ENCODE measurements at places on chromosomes 3 and 15.
A peak's percentile ranks its signal among the peaks of the same experiment; 100 is the strongest.

DNA sequence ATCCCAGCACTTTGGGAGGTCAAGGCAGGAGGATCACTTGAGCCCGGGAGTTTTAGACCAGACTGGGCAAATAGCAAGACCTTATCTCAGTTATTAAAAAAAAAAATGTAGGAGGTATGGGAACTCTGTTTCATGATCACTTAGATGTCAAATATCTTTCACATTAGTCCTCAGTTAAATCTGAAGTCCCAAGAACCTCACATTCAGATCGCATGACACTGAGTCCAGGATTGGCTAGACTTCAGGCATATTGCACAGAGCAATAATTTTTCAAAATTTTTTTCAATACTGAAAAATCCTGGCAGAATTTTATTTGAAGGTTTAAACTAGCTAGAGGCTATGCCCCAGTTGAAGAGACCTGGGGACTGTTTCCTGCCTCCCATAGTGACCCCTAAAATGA is 56.3 kb upstream of the ZNF148 start:
- DNase-seq, result no peak

DNA sequence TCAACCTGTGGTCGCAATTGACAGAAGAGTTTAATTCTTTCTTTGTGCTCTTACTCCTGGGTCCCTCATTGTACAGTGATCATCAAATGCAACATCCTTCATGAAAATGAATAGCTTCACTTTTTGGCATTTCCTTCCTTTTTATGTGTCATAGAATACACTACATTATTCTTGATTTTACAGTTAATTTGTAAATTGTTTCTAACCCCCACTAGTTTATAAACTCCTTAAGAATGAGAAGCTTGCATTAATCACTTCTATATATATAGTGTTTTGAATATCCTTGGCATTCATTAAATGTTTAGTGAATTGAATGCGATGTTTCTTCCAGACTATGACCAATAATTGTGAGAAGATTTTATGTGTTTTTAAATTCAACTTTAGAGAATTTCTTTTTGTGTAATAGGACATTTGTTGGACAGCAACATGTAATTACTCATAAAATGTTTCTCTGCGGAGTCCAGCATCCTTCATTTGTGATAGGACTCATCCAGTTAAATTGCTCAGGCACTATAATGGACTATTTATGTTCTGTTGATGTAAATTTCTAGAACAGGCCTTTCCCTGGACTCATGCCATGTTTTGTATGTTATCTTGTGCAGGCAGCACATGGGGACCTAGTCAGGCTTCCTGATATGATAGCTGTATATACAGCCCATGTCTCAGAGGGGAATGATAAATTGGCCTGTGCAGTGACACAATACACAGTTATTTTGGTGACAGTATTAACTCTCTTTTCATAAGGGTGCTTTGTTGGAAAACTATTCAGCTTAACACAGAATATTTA is 51.3 kb downstream of the MBNL1 start:
- DNase-seq, result peak; percentile 48

DNA sequence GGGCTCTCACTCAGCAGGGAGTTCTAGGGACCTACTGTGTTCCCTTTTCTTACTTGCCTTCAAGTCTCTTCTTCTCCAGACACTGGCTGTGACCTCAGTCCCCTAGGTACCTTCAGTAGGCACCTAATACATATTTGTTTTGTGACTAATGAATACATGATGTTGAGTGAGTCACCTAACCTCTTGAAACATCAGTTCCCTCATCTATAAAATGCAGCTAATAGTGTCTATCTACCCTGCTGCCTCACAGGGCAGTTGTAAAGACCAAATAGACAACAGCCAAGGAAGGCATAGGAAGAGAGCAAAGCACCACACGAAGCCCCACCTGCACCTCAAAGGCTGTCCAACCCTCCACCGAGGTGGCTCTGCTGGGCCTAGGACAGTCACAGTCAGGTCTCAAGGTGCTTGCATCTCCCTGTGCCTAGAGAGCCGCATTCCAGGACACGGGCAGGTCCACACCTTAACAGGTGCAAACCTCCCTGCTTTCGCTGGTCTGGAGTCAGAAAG is 29.1 kb downstream of the DAPK2 start:
- DNase-seq, result no peak

DNA sequence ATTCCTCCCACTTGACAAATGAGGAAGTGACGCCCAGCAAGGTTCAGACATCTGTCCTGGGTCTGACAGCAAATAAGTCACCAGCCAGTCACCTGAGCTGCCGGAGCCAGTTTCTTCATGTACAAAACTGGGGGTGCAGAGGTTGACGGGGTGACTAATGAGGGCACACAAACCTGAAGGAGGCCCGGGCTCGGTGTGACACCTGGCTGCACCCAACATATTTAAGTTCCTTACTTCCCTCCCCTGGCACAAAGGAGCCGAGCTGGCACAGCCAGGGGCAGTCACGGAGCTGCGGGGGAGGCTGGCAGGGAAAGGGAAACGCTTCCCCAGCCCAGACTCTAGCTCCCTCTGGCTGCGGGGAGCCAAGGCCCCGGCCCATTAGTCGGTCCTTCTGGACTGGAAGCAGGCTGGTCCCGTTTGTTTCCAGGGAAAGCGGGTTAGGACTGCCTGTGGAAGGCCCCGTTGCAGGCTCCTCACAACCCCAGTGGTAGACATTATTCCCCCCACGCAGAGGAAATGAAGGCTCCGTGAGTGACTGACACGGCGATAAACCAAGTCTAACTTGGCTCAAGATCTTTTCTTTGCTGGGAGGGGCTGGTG is 2.3 kb downstream of the FBXL22 start:
- DNase-seq, result peak; percentile 82

DNA sequence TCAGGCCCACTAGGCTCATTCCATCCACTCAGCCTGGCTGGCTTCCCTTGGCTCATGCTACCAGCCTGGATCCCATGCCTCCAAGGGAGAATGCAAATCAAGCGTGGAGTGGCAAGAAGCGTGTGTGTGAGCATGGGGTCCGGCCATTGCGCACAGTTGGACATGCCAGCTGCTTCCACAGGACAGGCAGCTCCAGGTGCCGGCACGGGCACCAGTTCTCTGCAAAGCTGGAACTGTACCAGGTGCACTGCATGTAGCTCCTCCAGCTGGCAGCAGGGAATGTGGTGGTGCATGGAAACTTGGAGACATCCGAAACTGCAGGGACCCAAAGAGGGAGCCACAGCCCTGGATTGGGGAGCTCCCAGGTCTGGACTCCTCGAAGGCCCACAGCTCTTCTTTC is 449.8 kb downstream of the EPHA6 start:
- no peak for DNase-seq

- no peak for DNase-seq
These were observed 19.9 kb upstream of the DPH6 start for GRCh38 chr15:35565901-35566300.

DNA sequence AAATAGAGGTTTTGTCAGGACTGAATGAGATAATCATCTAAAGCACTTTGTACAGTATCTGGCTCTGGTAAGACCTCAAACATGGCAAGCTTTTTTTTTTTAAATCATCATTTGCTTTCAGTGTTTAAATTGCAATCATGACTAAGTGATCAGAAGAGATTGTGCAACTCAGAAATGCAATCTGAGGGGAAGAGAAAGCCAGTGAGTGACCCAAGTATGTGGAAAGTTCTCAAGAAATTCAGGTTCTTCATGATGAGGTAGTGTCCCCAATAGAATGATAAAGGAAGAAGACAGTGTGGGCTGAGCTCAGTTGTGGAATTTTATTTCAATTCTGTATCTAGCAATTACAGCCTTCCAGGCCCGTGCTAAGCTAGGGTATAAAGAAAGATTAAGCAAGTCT is 132.2 kb upstream of the TBC1D5 start:
- DNase-seq, result no peak

DNA sequence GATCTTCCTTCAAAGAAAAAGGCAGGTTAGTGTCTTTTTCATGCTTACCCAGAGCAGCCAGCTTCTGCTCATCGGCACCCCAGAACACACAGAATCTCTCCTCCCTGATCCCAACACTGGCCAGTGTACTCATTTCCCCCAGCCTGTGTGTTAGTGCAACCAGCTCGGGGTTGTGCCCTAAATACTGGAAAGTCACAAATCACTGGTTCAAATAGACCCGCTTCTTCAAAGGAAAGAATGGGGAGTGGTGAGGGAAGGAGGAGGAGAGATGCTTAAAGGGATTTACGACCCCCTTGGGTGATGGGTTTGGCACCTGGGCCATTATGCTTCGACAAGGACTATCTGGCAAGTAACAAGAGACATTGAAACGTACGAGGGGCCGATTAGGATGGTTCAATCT is 114.0 kb downstream of the FOXB1 start:
- DNase-seq, result peak; percentile 11

- DNase-seq, result peak; percentile 32
These were observed 32.4 kb upstream of the ALDH1L1 start for GRCh38 chr3:126212620-126213378.

DNA sequence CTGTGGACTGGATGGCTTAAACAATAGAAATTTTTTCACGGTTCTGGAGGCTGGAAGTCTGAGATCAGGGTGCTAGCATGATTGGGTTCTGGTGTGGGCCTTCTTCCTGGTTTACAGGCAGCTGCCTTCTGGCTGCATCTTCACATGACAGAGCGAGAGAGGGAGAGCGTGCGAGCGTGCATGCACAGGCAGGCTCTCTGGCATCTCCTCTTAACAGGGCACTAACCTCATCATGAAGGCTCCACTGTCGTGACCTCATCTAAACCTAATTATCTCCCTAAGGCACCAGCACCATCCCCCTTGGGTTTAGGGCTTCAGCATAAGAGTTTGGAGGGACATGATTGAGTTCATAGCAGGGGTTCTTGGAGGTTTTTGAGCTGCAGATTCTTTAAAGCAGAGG is 292.0 kb upstream of the C2CD4B start:
- DNase-seq, result no peak

DNA sequence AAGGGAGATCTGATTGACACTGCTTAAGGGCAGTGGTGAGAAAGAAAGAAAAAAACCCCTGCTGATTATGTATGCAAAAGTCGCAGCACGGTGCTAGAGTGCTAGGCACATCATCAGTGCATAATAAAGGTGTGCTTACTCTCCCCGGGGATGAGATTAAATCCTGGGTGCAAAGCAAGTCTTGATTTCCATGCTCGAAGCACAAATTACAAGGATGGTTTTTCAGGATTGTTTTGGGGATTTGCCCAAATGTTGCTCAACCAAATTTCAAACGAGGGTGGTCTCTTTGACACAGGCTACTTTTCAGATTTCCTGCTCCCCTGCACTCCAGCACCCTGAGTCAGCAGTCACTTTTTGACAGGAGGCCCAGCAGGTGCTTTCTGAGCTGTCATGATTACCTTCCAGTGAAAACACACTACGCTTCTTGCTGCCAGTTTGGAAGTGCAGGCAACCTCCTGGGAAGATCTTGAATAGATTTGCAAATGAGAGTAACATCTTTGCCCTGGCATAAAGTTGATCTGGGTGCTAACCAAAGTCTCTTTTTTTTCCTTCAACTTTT is 167.5 kb upstream of the TRIM42 start:
- DNase-seq, result no peak

DNA sequence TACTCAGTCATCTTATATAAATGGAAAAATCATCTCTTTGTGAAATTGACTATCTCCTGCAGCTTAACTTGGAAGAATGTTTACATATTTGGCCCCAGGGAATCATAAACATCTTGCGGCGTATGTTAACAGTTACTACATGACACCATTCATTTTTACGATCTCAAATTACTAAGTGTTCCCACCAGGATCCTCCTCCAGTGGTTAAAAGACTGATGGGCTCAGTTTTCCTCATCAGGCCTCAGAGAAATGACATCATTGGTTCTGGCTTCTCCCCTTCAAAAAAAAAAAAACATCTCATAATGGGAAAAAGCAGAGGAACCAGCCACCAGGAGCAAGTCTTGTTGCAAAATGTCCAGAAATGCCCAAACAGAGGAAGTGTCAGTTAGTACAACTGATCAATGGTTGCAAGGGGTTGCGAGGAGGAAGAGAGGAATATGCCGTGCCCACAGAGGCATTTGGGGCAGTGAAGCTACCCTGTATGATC is 70.5 kb upstream of the LIPC start:
- DNase-seq, result peak; percentile 58

GRCh38 chr3:42101048-42101447 is 9.9 kb downstream of the TRAK1 start:
- no peak for DNase-seq

GRCh38 chr3:172140499-172141391 is 101.4 kb downstream of the FNDC3B start:
- DNase-seq, result no peak

DNA sequence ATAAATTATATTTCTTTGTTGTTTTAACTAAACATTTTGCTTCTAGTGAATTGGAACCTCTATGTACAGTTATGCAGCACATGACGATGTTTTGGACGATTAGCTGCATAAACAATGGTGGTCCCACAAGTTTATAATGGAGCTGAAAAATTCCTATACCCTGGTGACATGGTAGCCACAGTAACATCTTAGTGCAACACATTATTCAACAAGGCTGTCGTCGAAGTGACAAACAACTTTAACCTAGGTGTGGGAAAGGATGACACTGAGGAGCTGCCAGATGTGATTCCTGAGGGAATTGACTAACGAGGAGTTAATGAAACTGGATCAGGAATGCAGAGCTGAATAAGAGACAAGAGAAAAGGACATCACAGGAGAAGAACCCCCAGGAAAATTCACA is 588.9 kb upstream of the EPHA6 start:
- no peak for DNase-seq

DNA sequence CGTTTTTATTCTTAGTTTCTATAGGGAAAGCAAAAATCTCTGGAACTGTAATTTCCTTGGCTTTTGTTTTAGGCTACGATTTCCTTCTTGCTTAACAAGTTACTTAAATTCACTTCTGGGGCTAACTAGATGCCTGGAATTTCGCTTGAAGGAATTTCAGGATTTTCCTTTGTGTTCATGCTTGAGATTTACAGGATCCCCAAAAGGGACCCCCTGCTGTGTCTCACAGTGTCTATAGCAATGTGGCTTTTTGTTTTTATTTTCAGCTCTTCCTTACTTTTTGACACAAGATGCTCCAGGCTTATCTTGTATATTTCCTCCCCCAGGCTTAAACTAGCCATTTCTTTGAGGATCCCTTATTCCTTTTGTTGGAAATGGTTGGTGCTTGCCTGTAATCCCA is 95.5 kb upstream of the DPPA4 start:
- no peak for DNase-seq

DNA sequence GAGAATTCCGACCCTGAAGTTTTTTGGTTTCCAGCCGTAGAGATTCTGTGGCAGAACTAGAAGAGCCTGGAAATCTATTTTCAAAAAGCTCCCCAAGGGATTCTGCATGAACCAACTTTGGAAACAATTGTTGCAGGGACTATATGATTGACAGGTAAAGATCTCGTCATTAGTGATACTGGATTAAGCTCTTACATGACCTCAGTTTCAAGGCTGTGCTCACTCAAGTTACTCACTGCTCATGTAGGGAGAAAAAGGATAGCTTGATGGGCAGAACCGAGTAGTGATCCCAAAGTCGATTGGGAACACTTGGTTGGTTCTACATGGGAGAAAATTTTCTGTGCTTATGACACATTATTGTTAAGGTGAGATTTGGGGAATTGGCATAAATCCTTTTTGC is 142.3 kb upstream of the RASGRP1 start:
- DNase-seq, result no peak

Measured in NCI-H526 (cell line).